ENCODE measurements at places on chromosomes 1 and 21.

- no peak for DNase-seq
Measured at GRCh38 chr1:12416101-12416500, 186.3 kb downstream of the VPS13D start.

- DNase-seq, result no peak
Measured at GRCh38 chr1:166700696-166701095, 138.6 kb upstream of the POGK start.

GRCh38 chr21:42189860-42190485 is 29.0 kb upstream of the ABCG1 start:
- DNase-seq, result no peak

DNA sequence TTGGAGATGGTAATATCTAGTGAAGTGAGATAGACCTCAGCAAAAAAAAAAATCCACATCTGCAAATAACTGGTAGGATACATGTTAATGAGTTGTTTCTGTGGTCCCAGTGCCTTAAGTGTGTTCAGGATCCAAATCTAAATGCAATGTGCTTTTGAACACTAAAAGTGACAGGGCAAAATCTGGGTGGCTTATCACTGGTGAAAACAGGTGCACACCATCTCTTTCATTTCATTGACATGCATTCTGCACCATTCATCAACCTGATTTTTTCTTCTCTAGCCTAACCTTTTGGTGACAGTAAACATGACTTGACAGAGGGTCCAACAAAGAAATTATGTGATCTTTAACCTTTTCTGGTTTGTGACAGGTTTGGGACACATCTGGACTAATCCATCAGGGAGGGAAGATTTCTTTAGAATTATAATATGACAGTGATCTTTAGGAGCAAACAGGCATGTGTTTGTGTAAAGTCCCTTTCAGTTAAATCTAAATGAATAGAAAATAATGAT is 201.6 kb upstream of the NEGR1 start:
- DNase-seq, result no peak

DNA sequence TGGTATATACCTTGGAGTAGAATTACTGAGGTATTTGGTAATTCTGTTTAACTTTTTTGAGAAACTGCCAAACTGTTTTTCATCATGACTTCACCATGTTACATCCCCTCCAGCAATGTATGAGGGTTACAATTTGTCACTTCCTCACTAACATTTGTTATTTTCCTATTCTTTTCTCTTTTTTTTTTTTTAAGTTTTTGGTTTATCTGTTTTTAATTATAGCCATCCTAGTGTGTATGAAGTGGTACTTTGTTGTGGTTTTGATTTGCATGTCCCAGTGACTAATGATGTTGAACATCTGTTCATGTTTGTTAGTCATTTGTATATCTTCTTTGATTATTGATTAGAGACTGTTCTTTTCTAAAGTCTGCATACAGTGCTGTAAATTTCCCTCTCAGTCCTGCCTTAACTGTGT is 147.3 kb downstream of the HS2ST1 start:
- no peak for DNase-seq

Measured in stimulated activated CD8-positive, alpha-beta memory T cell treated with anti-CD3 and anti-CD28 coated beads, Interleukin-15, amount 100 ng/mL, for 4 hours (primary cell).